ENCODE measurements at places on chromosomes 11 and 22.

DNA sequence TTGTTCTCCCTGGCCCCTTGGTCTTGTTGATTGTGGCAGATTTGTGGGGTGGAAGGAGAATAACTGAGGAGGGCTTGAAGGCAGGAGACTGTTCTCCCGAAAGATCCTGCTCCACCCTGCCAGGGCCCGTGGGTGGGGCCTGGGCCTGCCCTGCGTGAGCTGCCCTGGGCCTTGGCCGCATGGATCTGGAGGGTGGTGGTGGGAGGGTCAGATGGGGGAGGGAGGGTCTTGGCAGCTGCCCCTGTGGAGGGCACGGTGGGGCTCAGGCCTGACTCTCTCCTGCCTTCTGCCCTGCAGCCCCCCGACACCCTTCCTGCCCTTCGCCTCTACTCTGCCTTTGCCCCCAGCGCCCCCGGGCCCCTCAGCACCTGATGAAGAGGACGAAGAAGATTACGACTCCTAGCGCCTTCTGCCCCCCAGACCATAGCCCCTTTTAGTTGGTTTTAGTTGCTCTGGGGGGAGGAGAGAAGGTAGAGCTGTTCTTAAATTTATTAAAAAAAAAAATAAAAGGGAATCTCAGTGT, 1.9 kb downstream of the DRAP1 start:
- peaks cover 27% of the 10 kb centered on the region for H3K4me1 ChIP-seq
- no peak overlapping the region for H3K4me3 ChIP-seq
- H3K36me3 ChIP-seq, result peaks cover 12% of the 10 kb centered on the region
- no peak for DNase-seq

DNA sequence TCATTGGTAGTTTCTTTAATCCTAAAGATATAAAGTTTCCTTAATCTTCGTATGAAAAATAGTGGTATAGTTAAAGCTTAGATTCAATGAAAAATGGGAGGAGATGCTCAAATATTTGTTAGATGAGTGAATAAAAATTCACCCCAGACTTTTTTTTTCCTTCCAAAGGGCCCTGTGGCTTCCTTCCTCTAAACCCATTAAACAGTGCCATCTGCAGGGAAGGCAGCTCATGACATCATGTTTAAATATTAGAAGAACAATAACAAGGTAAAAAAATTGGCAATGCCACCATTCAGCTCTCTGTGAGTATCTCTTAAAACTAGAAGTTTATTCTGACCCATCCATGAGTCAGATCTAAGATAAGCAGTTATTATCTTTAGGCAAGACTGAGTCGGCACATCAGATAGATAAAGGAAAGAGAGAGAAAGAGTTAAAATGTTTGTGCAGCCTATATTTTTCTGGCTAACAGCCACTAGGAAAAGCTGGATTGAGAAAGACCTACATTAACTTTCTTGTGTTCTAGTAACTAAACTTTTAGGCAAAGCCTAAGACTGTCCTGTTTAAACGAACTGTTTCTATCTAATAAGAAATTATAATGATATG, 19.1 kb upstream of the OOSP1 start:
- no peaks in the 10 kb centered on the region for H3K27me3 ChIP-seq
- DNase-seq, result peak; percentile 4
- H3K4me1 ChIP-seq, result no peaks in the 10 kb centered on the region
- H3K4me3 ChIP-seq, result no peak overlapping the region
- H3K27ac ChIP-seq, result no peak overlapping the region
- H3K36me3 ChIP-seq, result no peaks in the 10 kb centered on the region

DNA sequence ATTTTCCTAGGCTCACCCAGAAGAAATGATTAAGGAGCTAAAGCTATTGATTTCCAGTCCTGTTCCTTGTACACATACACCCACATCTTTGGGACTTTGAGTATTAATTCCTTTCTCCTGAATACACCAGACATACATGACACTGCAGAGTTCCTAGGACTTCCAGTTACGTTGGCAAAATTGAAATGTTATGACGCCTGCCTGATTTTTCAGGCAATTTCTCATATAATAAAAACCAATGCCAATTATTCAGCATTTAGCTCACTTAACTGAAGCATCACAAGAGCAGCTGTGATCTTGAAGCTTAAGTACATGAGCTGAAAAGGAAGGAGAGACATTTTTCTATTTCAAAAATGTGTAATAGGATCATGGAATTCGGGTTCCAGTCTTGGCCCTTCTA, 4.5 kb downstream of the CLMP start:
- no peak overlapping the region for H3K27ac ChIP-seq
- no peaks in the 10 kb centered on the region for H3K4me1 ChIP-seq
- no peaks in the 10 kb centered on the region for H3K27me3 ChIP-seq
- DNase-seq, result no peak

GRCh38 chr11:130554241-130555055, 106.0 kb downstream of the ADAMTS15 start:
- no peak overlapping the region for H3K27ac ChIP-seq
- H3K4me3 ChIP-seq, result no peak overlapping the region
- H3K4me1 ChIP-seq, result peaks cover 28% of the 10 kb centered on the region
- DNase-seq, result no peak
- H3K36me3 ChIP-seq, result no peaks in the 10 kb centered on the region
- no peaks in the 10 kb centered on the region for H3K27me3 ChIP-seq

DNA sequence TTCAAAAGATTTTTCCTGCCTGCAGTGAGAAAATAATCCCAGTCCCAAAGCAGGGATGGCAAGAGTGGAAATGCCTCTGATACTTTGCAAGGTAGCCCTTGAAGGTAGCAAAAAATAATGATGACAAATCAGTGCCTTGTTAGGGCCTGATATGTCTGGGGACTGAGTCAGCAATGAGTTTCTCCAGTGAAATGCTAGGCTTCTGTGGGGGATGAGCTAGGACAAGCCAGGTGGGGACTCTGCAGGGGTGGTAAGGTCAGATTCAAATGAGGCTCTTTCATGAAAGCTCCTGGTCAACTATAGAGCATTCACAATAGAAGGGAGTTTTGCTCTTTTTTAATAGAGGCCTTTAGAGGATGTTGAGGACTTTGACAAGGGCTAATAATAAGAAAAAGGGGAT, 77.7 kb downstream of the ME3 start:
- H3K36me3 ChIP-seq, result no peaks in the 10 kb centered on the region
- no peak for DNase-seq
- no peak overlapping the region for H3K4me3 ChIP-seq
- H3K4me1 ChIP-seq, result peaks cover 5% of the 10 kb centered on the region
- no peak overlapping the region for H3K27ac ChIP-seq

GRCh38 chr11:27656806-27657483, 43.3 kb downstream of the BDNF start:
- no peaks in the 10 kb centered on the region for H3K36me3 ChIP-seq
- H3K4me3 ChIP-seq, result no peak overlapping the region
- no peak overlapping the region for H3K27ac ChIP-seq
- H3K27me3 ChIP-seq, result no peaks in the 10 kb centered on the region

GRCh38 chr22:29750559-29751538, 16.0 kb downstream of the ZMAT5 start:
- H3K27me3 ChIP-seq, result no peaks in the 10 kb centered on the region

GRCh38 chr11:35912883-35913624, 30.8 kb upstream of the LDLRAD3 start:
- no peak overlapping the region for H3K4me3 ChIP-seq
- DNase-seq, result no peak
- no peaks in the 10 kb centered on the region for H3K27me3 ChIP-seq
- no peaks in the 10 kb centered on the region for H3K36me3 ChIP-seq
- H3K27ac ChIP-seq, result no peak overlapping the region
- no peaks in the 10 kb centered on the region for H3K4me1 ChIP-seq

GRCh38 chr11:1435820-1436467, 46.2 kb downstream of the BRSK2 start:
- DNase-seq, result no peak
- H3K27ac ChIP-seq, result no peak overlapping the region
- no peaks in the 10 kb centered on the region for H3K36me3 ChIP-seq
- no peaks in the 10 kb centered on the region for H3K27me3 ChIP-seq

GRCh38 chr11:67071420-67072284, 15.0 kb downstream of the RHOD start:
- H3K36me3 ChIP-seq, result no peaks in the 10 kb centered on the region
- peak; percentile 74 for DNase-seq
- no peak overlapping the region for H3K4me3 ChIP-seq
- H3K4me1 ChIP-seq, result no peaks in the 10 kb centered on the region

DNA sequence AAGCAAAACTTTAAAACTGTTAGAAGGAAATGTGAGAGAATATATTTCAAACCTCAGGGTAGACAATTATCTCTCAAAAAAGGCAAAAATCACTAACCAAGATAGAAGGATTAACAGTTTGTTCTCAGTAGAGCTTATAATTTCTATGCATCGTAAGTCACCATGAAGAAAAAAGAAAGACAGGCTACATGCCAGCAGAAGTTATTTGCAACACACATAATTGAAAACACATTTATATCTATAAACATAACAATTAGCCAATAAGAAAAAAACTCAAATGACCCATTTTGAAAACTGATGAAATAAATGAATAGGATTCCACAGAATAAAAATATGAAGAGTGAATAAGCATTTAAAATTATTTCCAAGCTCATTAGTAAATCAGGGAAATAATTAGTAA, 24.4 kb upstream of the SNX19 start:
- no peaks in the 10 kb centered on the region for H3K4me1 ChIP-seq
- H3K4me3 ChIP-seq, result no peak overlapping the region
- no peak for DNase-seq
- no peak overlapping the region for H3K27ac ChIP-seq
- no peaks in the 10 kb centered on the region for H3K27me3 ChIP-seq

GRCh38 chr11:47617417-47617809, 23.2 kb upstream of the C1QTNF4 start:
- H3K27ac ChIP-seq, result no peak overlapping the region
- no peak overlapping the region for H3K4me3 ChIP-seq
- no peaks in the 10 kb centered on the region for H3K4me1 ChIP-seq
- H3K27me3 ChIP-seq, result no peaks in the 10 kb centered on the region
- H3K36me3 ChIP-seq, result peaks cover 14% of the 10 kb centered on the region

DNA sequence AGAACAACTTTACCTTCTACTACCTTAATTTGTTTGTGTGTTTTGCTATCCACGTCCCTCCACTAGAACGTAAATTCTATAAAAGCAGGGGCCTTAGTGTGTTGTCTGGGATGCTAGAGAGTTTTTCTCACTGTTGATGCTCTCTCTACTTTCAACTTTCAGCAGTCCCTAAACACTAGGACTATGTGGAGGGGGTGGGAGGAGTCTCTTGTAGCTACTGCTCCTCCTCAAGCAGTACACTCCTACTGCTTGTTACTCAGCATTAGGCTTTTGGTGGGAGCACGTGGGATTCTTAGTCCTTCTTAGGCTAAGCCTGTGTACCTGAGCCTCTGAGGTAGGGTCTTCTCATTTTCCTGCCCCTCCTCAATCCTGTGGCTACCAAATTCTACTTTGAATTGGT, 56.3 kb downstream of the ARHGAP20 start:
- no peak overlapping the region for H3K27ac ChIP-seq
- no peak for DNase-seq
- H3K36me3 ChIP-seq, result no peaks in the 10 kb centered on the region
- no peaks in the 10 kb centered on the region for H3K4me1 ChIP-seq

DNA sequence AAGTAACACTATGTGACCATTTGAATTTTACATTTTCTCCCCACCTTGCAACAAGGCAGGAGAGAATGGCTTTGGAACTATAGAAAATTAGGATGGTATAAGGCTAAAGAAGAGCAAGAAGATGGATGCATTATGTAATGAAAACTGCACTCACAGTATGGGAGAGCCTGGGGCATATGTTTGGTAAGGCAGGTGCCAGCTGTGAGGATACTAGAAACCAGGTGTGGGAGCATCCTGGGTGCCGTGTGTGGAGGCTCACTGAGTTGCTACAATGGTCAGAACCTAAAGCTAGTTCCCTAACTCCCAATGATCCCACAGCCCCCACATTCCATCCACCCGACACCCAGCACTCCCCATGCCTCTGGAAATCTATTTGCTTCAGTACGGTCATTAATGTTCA, 42.9 kb downstream of the UBASH3B start:
- peaks cover 2% of the 10 kb centered on the region for H3K36me3 ChIP-seq
- no peaks in the 10 kb centered on the region for H3K27me3 ChIP-seq
- no peak overlapping the region for H3K4me3 ChIP-seq

GRCh38 chr11:110349138-110349996, 53.0 kb upstream of the RDX start:
- H3K36me3 ChIP-seq, result no peaks in the 10 kb centered on the region
- no peaks in the 10 kb centered on the region for H3K4me1 ChIP-seq
- no peak overlapping the region for H3K4me3 ChIP-seq
- no peak overlapping the region for H3K27ac ChIP-seq
- DNase-seq, result no peak
- H3K27me3 ChIP-seq, result no peaks in the 10 kb centered on the region

DNA sequence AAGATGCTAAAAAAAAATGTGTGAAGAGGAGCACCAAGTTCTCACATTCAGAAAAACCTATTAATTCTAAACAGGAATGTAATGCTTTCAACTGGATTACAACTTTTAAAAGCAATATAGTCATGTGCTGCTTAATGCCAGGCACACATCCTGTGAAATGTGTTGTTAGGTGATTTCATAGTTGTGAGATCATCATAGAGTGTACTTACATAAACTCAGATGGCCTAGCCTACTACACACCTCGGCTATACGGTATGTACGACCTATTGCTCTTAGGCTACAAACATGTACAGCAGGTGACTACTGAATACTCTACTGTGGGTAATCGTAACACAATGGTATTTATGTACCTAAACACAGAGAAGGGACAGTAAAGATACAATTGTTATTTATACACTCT, 142.3 kb downstream of the RBFOX2 start:
- H3K4me1 ChIP-seq, result no peaks in the 10 kb centered on the region
- DNase-seq, result no peak
- no peak overlapping the region for H3K4me3 ChIP-seq
- no peaks in the 10 kb centered on the region for H3K27me3 ChIP-seq
- H3K27ac ChIP-seq, result no peak overlapping the region
- H3K36me3 ChIP-seq, result no peaks in the 10 kb centered on the region

DNA sequence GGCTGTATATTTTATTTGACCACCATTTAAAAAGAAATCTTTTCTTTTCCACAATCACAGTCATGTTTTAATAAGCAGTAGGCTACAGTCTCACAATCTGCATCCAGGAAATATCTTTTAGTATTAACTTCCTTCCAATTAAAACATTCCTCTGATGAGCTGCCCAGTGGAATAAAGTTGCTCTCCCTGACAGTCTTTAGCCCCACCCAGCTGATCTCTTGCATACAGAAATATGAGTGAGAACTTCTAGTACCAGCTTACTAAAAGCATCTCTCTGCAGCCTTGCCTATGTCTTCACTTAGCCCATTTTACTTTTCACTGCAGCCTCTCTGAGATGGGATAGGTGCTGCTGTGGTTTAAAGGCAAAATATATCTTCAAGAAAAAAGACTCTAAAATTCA, 143.4 kb upstream of the ANO3 start:
- no peaks in the 10 kb centered on the region for H3K36me3 ChIP-seq
- no peak overlapping the region for H3K27ac ChIP-seq
- peaks cover 4% of the 10 kb centered on the region for H3K4me1 ChIP-seq
- no peak overlapping the region for H3K4me3 ChIP-seq

- no peaks in the 10 kb centered on the region for H3K36me3 ChIP-seq
- H3K4me1 ChIP-seq, result peaks cover 7% of the 10 kb centered on the region
- peak; percentile 19 for DNase-seq
- H3K27me3 ChIP-seq, result no peaks in the 10 kb centered on the region
- H3K4me3 ChIP-seq, result no peak overlapping the region
These were observed 67.5 kb downstream of the DDX10 start for GRCh38 chr11:108732395-108732794.

Data from lung (tissue), 17 donors.